Kidney epithelial cell (primary cell): ENCODE measurements at places on chromosomes 6 and 20.

DNA sequence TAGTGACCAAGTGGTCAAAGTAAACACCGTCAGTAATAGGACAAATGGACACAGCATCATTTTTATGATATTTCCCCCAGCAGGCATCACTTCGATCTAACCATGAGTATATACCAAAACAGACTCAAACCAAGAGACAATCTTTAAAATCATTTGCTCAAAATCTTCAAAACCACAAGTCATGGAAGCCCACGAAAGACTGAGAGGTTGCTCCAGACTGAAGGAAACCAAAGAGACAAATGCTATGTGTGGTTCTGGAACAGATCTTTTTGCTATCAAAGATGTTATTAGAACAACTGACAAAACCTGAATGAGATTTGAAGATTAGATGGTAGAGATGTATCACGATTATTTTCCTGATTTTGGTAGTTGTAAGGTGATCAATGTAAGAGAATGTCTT, 197.7 kb downstream of the TBXT start:
- no peak for DNase-seq

DNA sequence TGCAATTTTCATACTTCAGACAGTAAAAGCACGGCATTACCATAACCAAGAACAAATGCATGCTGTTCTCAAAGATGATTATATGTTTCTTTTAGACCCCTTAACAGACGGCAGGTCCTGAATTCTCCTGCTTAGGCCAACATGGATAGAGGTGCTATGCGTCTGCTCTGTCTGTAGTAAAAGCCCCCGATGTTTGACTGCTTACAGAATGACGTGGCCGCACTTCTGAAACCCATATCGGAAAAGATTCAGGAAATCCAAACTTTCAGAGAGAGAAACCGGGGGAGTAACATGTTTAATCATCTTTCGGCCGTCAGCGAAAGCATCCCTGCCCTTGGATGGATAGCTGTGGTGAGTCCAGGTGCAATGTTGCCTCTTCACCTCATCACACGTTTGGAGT, 93.1 kb upstream of the FAM8A1 start:
- no peak for DNase-seq

DNA sequence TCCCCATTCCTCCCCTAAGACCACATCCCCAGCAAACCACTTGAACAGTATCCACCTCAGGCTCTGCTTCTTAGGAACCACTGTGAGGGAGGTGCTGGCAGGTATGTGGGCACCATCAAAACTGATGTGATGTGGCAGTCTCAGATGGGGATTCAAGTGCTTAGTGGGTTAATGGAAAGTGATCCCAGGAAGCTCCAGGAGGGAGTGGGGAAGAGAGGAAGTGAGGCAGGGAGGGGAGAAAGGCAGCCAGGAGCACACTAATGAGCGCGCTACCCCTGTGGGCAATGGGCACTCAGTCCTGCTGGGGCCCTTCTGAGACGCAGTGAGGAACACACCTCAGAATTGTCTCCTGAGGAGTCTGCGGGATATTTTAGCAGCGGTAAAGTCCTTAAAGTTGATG, 263.1 kb upstream of the MOCS1 start:
- no peak for DNase-seq

- DNase-seq: no peak
These were observed 27.9 kb upstream of the CCR6 start for GRCh38 chr6:167094820-167095637.

DNA sequence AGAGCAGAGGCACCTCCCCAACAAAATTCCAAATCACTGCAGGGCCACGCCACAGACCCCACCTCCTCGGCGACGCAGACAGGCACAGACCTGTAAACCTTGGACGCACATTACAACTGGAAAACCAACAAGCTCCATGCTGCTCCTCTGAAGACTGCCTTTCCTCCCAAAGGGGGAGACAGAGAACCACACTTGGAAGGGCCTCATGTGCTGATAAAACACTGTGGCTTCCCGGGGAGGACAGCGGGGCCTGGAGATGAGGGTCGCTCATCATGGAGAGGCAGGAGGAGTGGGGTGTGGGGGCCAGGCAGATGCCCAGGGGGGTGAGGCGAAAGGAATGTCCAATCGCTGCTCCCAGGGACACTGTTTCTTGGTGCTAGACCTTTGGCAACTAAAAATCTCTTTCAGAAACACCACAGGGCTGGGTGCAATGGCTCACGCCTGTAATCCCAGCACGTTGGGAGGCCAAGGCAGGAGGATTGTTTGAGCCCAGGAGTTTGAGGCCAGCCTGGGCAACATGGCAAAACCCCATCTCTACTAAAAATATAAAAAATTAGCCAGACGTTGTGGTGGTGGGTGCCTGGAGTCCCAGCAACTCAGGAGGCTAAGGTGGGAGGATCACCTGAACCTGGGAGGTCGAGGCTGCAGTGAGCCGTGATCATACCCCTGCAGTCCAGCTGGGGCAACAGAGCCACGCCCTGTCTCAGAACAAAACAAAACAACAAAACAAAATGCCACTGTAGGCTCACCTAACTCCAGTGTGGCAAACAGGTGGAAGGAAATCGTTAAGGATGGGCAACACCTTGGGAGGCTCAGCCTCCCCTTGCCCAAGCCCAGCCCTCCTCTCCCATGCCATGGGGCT, 53.8 kb downstream of the ABHD12 start:
- no peak for DNase-seq

- no peak for DNase-seq
These were observed 117.0 kb upstream of the PRL start for GRCh38 chr6:22413681-22414311.

- DNase-seq: no peak
These were observed 3.7 kb upstream of the SYNDIG1 start for GRCh38 chr20:24465730-24466129.

- no peak for DNase-seq
These were observed 39.0 kb downstream of the MAS1 start for GRCh38 chr6:159929819-159930218.

- peak; percentile 95 for DNase-seq
These were observed 193.6 kb downstream of the EDN1 start for GRCh38 chr6:12483712-12484111.

DNA sequence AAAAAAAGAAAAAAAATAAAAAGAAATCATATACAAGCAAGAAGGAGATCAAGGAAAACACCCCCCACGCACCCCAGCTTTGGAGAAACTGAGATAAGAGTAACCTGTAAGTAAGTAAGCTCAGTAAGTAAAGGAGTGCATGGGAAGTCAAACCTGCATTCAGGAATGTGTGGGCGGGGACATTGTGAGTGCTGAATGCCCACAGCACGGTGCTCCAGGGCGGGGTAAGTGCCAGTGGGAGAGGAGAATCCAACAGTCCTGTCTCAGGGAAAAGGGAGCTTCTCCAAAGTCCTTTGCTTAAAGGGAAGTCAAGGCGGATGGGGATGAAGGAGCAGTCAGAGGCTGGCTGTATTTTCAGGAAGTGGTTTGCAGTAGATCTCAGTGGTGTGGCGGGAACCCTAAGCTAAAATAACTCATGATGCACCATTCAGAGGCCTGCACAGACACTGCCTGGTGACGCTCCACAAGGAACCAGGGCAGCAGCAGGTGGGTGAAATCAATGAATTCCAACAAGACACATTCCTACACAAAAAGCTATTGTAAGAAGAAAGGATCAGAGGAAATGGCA, 368.0 kb downstream of the QKI start:
- DNase-seq: no peak

GRCh38 chr6:132005178-132005577, 54.0 kb upstream of the CCN2 start:
- no peak for DNase-seq

DNA sequence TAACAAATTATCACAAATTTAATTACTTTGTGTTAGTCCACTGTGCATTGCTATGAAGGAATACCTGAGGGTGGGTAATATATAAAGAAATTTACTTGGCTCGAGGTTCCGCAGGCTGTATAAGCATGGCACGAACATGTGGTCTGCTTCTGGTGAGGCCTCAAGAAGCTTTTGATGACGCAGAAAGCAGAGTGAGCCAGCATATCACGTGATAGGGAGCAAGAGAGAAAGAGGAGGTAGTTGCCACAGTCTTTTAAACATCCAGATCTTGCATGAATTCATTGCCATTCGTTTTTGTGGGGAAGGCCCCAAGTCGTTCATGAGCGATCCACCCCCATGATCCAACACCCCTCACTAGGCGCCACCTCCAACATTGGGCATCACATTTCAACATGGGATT, 733.7 kb downstream of the GRIK2 start:
- no peak for DNase-seq

DNA sequence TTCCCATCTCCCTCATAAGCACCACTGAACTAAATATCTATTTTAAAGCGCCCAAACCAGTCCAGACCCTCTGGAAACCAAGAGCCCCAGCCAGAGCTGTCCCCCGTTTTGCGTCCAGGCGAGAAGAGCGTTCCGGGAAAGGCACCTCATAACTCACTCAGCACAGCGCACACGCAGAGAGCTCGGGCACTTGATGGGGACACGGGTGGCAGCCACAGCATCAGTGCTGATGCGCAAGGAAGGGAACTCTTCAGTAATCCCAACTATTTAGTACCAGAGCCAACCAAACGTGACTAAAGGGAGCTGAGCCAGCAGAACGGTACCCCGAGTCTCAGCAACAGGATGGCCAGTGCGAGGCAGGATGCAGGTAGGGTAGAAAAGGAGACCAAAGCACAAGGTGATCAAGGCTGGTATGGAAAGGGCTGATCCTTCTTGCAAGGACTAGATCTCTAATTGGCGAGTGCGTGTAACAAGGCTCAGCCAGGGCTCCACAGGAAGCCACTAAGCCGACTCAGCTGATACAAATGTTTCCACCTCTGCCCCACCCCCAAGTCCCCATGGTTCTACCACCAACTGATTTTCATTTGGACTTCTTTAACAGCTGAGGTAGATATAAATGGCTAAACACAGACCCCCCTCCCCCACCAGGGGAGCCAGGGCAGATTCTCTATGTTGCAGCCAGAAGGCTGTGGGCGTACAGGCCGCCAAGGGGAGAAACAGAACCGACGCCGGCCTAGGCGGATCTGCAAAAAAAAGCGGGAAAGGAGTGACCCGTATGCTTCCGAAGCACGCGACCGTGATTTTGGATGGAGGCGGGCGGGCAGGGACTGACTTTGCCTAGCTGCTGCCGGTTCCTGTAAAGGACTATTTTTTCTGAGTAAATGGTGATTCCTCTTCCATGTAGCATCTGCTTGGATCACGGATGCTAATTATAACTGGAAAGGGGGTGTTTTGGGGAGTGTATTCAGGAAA, 183.5 kb upstream of the COL21A1 start:
- no peak for DNase-seq

GRCh38 chr20:33992145-33992922, 1.4 kb upstream of the RALY start:
- no peak for DNase-seq

GRCh38 chr6:87182940-87183339, 27.6 kb downstream of the ZNF292 start:
- DNase-seq: no peak

DNA sequence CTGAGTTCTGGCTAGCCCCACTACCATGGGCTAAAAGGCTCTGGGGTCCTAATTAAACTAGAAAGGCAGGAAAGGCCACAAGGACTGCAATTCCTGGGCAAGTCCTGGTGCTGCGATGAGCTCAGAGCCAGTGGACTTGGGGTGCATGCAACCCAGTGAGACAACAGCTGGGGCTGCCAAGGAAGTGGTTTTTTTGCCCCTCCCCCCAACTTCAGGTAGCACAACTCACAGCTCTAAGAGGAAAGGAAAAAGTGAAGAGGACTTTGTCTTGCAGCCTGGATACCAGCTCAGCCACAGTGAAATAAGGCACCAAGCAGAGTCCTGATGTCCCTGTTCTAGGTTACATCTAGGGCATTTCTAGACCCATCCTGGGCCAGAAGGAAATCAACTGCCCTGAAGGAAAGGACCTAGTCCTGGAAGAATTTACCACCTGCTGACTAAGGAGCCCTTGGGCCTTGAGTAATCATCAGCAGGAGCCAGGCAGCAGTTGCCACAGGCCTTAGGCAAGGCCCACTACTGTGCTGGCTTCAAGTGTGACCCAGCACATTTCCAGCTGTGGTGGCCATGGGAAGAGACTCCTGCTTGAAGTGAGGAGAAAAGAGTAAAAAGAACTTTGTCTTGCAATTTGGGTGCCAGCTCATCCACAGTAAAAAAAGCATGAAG, 358.4 kb downstream of the BTBD3 start:
- no peak for DNase-seq

GRCh38 chr6:134318236-134318973, 493 bp upstream of the SGK1 start:
- no peak for DNase-seq

GRCh38 chr6:81891874-81892273, 139.4 kb upstream of the TENT5A start:
- no peak for DNase-seq

GRCh38 chr20:58143531-58143930, 84.9 kb downstream of the ANKRD60 start:
- DNase-seq: no peak

DNA sequence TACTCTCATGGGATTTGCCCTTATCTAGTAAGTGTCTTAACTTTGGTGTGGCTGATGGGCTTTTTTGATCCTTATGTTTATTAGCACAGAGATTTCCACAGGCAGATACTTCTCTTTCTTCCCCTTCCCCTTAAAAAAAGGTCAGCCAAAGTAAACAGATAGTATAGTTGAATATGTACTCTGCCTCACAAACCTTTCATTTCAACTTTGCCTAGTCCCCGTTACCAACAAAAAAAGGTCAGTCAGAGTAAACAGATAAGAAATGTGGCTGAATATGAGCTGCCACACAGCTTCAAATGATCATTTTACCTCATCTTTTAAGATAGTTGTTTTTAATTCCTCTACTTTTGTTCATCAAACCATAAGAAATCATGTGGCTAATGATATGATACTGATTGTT, 34.1 kb upstream of the SLC35D3 start:
- no peak for DNase-seq

DNA sequence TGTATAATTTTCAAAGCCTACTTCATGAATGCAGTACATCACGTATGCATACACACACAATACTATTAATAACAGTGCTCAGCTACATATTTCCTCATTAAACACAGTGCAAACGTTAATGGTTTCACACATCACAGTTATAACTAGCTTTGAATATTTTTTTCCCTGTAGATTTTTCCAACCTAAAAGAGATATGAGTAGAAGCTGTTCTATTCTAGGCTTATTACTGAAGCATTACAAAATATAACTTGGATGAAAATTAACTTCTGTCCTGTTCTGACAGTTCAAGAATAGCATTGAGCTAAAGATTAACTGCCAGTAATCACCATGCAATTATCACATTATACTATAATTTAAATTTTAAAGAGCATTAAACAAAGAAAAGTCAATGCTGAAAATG, 6.2 kb downstream of the LMBRD1 start:
- DNase-seq: no peak

DNA sequence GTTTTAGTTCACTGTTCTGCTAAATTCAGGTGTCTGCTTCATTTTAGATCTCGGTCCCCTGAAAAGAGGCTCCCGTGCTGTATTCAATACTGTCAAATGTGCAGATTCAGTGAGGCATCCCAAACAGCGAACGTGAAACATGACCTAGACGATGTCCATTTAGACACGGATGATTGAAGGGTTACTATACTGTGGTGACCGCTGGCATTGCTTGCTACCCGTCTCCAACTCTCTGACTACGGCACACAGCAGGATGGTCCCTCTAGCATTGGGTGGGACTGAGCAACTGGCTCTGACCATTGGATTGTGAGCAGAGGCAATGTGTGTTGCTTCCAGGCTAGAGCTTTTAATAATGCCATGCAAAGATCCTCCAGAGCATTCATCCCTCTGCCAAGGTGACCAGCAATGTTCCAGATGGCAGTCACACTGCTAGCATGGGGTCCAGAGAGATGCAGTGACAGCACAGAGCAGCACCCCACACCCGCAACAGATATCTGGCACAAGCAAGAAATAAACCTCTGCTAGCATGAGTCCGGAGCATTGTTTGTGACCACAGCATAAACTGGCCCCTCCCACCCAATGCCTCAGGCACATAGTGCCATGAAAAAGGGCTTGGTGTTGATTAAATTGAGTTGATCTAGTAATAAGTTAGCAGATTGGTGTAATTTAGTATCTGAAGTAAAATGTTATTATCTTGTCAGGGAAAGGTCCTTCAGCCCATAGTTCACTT, 9.0 kb downstream of the METTL24 start:
- DNase-seq: no peak
